ENCODE measurements at places on chromosomes 3 and 15. TPM values are rescaled to one million over a fixed set of nuclear protein-coding genes. Genes with fewer than 3 reads are reported as not detected.
A peak's percentile ranks its signal among the peaks of the same experiment; 100 is the strongest.

NAA80 gene
- total RNA-seq: 13.2 TPM

TRH gene
- not detected for total RNA-seq

ARHGEF26 gene
- 0.14 TPM for total RNA-seq

CTDSPL gene
- 0.69 TPM for total RNA-seq

HTR3E gene
- total RNA-seq: not detected

CADPS gene
- not detected for total RNA-seq

- no peak for DNase-seq
Observed at GRCh38 chr3:128348805-128349531, 117.7 kb downstream of the DNAJB8 start.

DNA sequence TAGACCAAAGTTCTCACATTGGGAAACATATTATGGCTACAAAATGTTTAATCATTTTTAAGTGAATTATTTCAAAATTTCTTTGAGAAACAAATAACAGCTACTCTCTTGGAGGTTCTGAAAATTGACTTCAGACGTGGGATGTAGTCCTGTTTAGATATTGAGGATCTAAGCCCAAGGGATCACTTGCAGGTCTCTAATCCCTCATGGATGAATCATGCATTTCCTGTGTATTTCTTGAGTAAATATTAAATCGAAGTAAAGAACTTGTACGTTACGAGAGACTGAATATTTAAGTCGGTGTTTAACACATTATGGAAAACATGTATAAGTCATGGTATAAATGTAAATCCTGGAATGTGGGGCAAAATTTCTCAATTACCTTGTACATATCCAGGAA lies 119.8 kb downstream of the EPHA3 start:
- DNase-seq: no peak

DNA sequence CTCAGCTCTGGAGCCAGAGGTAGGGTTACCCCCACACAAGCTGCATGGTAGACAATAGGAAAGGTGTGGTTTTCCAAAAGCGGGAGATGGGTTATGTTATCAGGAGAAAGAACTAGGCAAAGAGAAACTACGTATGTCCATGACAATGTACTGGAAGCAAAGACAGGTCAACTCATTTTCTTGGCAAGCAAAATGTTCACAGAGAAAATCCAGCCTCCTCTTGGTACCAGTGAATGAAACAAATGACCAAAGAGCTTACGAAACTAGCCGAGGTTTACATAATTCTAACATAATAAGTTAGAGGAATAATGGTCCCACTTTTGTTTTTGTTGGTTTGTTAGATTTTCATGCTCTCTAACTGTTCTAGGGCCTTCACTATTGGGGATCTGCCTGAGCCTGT lies 338.1 kb upstream of the TGFBR2 start:
- DNase-seq: no peak

DNA sequence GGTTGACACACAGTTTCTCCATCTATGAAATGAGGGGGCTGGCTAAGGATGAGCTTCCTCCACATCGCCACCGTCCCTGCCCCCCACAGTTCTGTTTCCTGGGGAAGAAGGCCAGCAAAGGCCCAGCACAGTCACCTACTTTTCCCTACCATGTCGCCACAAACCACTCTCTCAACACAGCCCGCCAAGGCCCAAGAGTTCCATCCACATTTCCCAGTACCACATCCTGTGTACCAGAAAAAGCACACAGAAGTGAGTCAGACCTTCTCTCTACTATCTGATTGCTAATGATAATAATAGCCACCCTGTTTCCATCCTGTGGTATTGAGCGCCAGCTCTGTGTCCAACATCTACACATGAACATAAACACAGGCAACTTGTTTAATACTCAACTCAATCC lies 30.3 kb upstream of the C15orf39 start:
- DNase-seq: peak; percentile 77

DNA sequence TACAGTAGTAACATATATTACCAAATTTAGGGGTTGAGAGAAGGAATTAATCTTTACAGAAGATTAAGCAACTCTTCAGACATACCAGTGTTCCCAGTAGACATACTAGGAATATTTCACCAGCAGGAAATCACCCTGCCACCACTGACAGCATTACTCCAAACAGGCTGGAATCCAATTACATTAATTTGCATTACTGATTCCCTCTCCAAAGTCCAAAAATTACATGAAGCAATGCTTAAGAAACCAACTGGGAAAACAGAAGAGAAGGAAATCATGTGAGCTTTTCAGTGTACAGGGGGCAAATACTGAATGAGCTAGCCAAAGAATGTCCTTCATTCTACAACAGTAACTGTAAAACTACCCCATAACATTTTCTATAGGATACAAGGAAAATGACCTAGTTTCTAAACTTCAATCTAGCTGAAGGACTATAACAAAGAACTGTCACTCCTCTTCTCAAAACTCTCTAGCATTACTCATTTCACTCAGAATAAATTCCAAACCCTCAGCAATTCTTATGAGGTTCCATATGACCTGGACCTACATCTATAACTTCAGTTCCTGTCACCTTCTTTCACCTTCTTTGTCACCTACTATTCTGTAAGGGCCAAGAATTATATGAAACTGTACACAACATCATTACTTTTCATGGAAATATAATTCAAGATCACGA lies 72.7 kb downstream of the INO80 start:
- no peak for DNase-seq

GRCh38 chr3:154290187-154290586 lies 34.1 kb downstream of the DHX36 start:
- DNase-seq: no peak

DNA sequence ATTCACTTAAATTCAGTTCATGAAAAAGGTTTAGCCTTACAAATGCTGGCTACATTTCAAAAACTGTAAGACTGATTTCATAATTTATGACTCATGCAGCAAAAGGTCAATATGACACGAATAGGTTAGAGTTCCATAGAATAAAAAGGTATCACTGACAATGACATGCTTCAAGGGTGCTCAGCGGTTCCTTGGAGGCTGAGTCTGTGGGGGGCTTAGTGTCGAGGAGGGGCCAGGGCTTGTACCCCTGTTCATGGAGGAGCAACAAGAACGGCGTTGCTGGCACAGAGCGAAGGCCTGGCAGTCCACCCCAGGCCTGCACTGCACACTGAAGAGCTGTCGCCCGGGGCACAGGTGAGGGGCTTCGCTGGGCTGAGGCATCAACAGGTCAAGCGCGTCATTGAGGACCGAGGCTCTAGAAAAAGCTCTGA lies 174.2 kb downstream of the NR1D2 start:
- no peak for DNase-seq

GRCh38 chr3:4583416-4583815 lies 90.3 kb downstream of the ITPR1 start:
- DNase-seq: no peak

DNA sequence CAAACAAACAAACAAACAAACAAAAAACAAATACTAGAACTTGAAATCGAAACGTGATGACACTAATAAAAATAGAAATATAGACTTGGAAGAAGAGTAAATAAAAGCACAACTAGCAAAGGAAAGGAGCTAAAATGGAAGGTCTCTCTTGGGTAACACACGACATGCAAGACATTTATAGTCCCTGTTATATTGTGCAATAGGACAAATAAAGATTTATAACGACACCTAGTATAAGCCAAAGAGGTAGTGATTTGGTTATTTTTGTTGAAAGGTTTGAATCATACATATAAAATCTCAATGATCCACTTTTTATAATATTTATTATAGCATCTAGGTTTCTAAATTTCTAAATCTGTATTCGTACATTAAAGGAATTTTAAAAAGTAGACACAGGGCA lies 349.6 kb downstream of the CHST2 start:
- no peak for DNase-seq

GRCh38 chr3:70620956-70621355 lies 308.5 kb upstream of the MDFIC2 start:
- no peak for DNase-seq

Measured in natural killer cell treated with Interleukin-12 subunit alpha and Interleukin-12 subunit beta and Interleukin-15 and Interleukin-18, amount 100 ng/mL, for 72 hours (primary cell).